Large intestine (tissue), 12 donors: ENCODE measurements at places on chromosomes 4 and X. TPM values are rescaled to one million over a fixed set of nuclear protein-coding genes. Genes with fewer than 3 reads are reported as not detected.

Gene NR0B1
- polyA plus RNA-seq = 0.21 TPM

Gene SLC4A4
- 11.2 TPM for polyA plus RNA-seq

Gene PWWP3B
- 18.1 TPM for polyA plus RNA-seq

Gene LGI2
- 3.0 TPM for polyA plus RNA-seq

DNA sequence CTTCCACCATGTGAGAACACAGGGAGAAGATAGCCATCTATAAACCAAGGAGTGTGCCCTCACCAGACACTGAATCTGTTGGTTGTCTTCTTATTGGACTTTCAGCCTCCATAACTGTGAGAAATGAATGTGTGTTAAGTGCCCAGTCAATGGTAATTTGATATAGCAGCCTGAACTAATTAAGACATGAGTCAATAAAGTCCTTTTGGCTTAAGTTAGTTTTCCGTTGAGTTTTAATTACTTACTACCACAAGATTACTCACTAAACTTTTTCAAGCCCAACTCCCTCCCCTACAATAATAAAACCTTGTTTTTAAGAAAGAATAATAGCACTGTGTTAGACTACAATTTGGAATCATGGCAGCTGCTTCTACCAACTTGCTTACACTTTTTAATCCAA lies 324.2 kb downstream of the PCDH19 start:
- no peak for DNase-seq

DNA sequence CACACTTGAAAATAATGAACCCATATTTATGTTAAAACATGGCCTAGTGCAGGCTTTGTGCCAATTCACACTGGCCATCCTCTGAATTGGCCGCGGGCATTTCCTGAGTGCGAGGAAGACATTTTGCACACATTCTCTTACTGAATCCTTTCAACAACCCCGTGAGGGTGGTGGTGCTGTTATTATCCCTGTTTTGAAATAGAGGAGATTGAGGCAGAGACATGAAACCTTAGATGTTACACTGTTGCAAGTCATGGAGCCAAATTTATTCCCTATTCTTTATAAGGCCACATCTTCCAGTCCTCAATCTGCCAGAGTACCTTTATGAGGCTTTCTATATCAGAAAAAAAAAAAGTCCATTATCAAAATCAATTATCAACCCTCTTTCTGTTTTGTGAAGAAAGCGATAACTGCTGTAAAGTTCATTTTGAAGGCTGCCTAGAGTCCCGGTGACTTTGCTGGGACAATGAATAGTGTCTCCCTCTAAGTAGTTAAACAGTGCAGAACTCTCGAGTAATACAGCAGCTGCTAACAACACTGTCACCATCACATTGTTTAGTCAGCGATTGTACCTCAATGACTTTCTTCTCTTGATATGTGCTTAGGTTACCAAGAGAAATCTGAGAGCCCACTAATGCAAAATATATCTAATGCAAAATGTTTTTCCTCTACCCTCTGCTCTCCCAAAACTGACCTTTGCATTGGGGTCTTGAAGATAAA lies 242.3 kb upstream of the PPARGC1A start:
- no peak for DNase-seq

DNA sequence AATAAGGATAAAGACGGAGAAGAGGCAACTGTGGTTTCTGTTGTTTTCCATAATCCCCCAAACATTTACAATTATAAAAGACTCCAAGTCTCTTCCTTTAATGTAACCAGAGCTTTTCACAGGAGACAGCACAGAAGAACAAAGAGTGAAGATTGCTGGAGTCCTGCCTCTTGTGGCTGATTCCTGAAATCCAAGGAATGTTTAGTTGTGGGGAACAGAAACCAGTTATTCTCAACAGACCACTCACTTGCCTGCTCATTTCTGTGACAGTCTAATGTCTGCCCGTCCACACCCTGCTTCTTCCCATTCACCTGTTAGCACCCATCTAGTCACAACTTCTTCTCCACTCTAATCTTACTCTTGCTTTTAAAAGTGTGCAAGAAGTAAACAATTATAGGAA lies 12.1 kb downstream of the TEX13B start:
- DNase-seq = no peak

DNA sequence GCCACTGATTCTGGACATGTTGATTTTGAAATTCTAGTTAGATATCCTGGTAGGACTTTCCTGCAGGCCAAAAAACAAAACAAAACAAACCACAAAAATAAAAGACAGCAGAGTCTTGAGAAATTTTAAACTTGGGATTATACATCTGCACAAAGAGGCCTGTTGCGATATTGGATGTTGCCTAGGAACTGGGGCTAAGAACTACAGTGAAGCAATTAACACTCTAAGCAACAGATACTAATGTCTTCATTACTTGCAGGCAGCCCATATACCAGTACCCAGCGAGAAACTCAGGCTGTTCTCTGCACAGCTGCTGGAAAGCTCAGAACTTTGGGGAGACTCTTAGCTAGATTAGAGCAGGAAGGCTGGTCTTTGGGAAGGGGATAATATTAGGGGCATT lies 69.1 kb upstream of the SCOC start:
- DNase-seq = no peak

GRCh38 chr4:24126776-24127175 lies 236.9 kb upstream of the PPARGC1A start:
- no peak for DNase-seq

DNA sequence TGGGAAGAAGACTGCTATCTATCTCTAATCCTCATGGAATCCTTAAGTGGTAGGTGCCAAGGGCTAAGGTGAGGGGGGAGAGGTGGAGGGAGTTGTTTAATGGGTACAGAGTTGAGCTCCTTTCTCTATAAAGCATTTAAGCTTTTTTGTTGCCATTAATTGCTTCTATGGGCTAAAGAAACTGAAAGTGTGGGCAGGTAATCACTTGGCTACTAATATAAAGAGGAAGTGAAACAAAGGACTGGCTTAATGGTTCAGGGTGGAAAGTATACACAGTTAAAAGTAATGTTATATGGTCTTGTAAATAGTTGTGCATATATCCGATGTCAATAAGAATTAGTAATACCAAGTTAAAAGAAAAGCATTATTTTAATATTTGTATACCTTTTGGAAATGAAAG lies 83.9 kb downstream of the POLA1 start:
- DNase-seq = peak; percentile 22

GRCh38 chrX:128818690-128819089 lies 704.6 kb downstream of the SMARCA1 start:
- no peak for DNase-seq

GRCh38 chrX:116427978-116428377 lies 8.4 kb upstream of the SLC6A14 start:
- no peak for DNase-seq

GRCh38 chr4:39062094-39062769 lies at the start of gene KLHL5:
KLHL5 (plus strand) TSS chr4:39062232; CDS start chr4:39062653, 421 bp downstream.
- no peak for DNase-seq
